ENCODE measurements at places on chromosomes 12 and 14. TPM values are rescaled to one million over a fixed set of nuclear protein-coding genes. Genes with fewer than 3 reads are reported as not detected.

GRCh38 chr12:61765926-61766325, 494.3 kb upstream of the USP15 start:
- no peak for DNase-seq

Gene CCDC198
- total RNA-seq: not detected

DNA sequence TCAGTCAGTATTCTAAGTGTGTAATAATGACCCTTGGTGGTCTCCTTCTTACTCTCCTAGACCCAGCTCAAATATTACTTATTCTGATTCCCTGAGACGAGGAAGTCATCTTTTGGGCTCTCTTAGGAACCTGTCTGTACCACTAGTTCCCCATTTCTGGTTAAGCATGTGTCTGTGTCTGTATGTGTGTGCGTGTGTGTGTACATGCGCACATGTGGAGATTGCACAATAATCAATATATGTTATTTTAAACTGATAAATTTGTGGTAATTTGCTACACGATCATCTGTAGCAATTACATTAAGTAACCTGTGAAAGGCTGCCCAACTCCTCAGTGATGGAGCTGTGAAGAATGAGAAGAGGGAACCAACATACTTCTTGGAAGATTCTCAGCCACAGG, 132.2 kb downstream of the ASCL4 start:
- DNase-seq: no peak

Gene GCH1
- 9.1 TPM for total RNA-seq

DNA sequence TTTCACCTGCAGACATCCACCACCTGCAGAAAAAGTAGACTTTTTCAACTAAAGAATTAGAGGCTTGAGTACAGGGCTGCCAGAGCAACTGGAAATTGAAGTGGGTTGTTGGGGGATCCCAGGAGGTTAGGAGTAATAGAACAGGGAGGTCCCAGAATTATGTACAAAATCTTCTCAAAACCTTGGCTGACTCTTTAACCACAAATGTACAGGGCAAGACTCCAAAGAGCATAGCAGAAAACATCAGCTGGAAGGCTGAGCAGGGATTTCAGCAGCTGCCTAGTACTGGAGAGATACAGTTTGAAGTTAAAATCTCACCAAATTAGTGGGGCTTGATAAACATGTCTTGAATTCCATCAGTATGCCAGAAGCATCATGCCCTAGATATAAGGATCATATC, 191.6 kb downstream of the CRADD start:
- no peak for DNase-seq

Gene THAP2
- 10.0 TPM for total RNA-seq

- no peak for DNase-seq
Observed at GRCh38 chr14:61109288-61109687, 128.2 kb downstream of the SLC38A6 start.

DNA sequence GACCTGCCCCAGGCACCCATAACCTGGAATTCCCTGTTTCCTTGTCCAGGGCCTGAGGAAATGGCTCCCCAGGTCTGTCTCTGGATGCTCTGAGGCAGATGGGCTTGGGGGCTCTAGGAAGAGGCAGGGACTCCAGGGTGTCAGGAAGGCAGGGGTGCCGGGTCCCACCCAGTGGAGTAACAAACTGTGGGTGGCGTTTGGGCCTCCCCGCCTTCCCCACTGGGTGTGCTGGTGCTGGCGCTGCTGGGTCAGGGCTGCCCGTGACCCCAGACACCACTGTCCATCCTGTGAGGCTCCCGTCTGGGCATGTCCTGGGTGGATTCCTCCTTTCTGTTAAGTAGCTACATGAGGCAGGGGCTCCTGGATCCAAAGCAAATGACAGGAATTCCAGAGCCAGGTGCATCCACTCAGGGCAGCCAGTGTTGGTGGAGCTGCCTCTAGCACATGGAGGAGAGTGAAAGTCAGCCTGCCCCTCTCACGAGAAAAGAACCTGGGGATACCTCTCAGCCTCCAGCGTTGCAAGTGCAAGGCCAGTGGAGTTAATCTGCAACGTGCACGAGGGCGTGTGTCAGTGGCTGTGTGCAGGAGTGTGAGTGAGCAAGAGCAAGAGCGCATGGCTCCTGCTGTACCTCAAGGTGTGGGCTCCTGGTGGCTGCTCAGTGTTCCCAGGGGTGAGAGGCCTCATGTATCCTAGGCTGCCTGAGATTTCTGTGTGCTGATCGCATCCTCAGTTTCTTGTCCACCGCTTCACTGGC, 403.1 kb downstream of the TMEM121 start:
- no peak for DNase-seq

DNA sequence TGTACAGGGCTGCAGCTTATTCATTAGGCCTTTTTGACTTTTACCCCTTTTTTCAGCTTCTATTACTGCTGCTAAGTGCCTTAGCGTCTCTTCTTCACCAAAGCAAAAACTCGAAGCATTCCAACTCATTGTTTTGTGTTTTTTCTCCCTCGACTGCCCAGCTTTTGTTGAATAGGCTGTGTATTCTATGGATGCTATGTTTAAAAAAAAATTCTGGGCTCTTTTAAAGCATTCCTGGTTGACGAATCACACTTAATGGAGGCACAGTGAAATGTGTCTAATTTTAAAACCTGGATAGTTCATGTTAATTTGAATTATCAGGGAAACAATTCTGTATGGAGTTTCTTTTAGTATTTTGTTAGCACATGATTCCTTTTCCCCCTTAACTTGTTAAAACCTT, 29.7 kb downstream of the KTN1 start:
- DNase-seq: no peak

Gene KCNK13
- not detected for total RNA-seq

Gene CHST11
- total RNA-seq: 9.5 TPM

Gene RTRAF
- total RNA-seq: 166 TPM

Gene DNAI7
- total RNA-seq: 0.37 TPM

Gene CLEC6A
- total RNA-seq: not detected

DNA sequence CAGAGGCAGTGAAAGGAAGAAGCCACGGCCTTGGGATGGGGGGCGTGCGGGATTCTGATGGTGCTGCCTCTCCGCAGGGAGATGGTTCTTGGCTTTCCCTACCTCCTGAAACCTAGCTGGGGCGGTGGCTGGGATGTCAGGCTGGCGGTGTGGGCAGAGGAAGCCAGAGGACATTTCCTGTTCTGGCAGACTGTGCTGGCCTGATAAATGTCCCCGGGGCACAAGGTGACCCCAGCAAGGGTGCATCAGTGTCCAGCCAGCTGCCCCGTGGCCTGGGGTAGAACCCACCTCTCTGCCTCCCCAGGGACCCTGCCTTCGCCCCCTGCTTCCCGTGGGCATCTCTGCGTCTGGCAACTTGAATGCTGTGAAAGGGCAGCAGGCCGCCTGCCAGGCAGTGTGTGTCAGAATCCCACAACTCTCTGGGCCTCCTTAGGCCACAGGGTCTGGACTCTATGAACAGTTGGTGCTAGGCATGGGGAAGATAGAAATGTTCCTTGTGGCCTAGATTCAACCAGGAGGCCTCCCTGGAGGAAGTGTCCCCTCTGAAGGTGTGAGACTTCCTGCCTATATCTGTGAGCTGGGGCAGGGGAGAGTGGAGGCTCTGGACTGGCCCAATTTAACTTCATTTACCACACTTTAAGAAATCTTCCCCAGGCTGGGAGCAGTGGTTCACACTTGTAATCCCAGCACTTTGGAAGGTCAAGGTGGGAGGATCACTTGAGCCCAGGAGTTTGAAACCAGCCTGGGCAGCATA, 4.9 kb downstream of the SH2B3 start:
- DNase-seq: no peak

Gene FGF23
- not detected for total RNA-seq

DNA sequence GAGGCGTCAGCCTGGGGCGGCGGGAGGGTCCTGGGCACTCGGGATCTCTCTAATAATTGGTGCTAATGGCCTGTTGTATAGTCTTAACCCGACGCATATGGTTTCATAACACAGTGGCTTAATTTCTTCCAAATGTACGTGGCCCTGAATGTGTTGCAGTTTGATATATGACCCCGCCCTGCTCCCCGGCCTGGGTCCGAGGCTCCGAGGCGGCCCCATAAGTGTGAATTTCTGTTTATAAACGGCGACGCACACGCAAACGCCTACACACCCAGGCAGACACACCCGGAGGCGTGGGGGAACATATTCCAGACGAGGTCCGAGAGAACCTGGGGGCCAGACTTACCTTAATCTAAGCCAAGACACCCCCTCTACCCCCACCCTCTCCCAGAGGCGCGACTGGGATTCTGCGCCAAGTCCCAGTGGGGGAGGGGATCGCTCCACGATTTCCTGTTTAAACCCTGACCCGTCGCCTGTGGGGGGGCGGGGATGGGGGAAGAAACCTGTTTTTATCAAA, 9.7 kb upstream of the HOXC6 start:
- no peak for DNase-seq

All from G401 (cell line).